ENCODE measurements at places on chromosomes 5 and 9. TPM values are rescaled to one million over a fixed set of nuclear protein-coding genes. Genes with fewer than 3 reads are reported as not detected.

The SLC25A2 gene
- 0.46 TPM for total RNA-seq

The NTNG2 gene
- 5.4 TPM for total RNA-seq

The MRRF gene
- 47.7 TPM for total RNA-seq

The ISL1 gene
- not detected for total RNA-seq

The PCDHB5 gene
- total RNA-seq = not detected

The TRIM41 gene
- total RNA-seq = 42.1 TPM

The IL4 gene
- total RNA-seq = 1.5 TPM

The WNT8A gene
- total RNA-seq = not detected

The CARTPT gene
- not detected for total RNA-seq

Measured in activated T-cell treated with anti-CD3 and anti-CD28 coated beads, Interleukin-2, amount 50 U/mL, for 72 hours (primary cell).